ENCODE measurements at places on chromosomes 6 and 20.

GRCh38 chr6:1081551-1082284 is 230.2 kb upstream of the FOXQ1 start:
- no peak for DNase-seq

DNA sequence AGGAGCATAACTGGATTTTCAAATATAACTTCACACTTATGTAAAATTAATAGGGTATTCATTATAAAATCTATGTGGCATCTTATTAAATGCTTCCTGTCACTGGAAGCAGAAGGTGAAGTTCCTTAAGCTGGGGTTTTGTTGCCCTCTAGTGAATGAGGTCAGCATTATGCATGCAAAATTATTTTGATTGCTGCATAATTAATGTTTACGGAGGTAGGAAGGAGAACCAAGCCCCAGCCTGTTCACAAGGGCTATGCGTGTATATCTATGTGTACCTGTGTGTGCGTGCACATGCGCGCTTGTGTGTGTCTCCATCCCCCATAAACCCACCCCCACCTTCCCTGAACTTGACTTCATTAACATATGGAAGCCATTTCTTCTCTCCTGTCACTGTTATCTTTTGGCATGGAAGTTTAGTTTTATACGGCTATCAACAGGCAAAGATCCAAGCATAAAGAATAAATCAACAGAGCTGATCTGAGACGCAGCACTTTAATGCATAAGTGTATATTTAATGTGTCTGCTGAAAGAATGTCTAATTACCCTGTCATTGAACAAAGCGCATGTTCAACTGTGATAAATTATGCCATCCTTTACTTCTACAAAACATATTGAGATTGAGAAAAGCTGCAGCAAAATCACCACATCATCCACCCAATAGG is 90.2 kb upstream of the CDH4 start:
- no peak for DNase-seq

DNA sequence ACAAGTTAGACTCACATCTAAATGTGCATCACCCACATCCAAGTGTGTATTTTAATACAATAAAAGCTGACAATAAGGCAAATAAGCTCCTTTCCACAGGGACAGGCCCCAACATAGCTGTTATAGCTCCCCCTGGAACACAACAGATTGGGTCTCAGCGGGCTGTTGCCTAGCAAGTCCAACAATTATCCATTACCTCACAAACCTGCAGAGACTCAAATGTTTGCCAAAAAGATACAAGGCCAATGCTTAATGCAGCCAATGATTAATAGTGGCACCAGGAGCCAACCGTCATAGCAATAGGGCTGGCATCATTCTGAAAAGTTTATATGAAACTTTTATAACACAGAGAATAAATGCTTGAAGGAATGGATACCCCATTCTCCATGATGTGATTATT is 35.7 kb downstream of the EPB41L2 start:
- DNase-seq = no peak

- DNase-seq = no peak
These were observed 117.1 kb upstream of the PREP start for GRCh38 chr6:105519954-105520353.

- no peak for DNase-seq
These were observed 48.7 kb upstream of the CDH4 start for GRCh38 chr20:61203320-61203719.

- DNase-seq = no peak
These were observed 43.2 kb upstream of the TXNDC5 start for GRCh38 chr6:7953753-7954152.

DNA sequence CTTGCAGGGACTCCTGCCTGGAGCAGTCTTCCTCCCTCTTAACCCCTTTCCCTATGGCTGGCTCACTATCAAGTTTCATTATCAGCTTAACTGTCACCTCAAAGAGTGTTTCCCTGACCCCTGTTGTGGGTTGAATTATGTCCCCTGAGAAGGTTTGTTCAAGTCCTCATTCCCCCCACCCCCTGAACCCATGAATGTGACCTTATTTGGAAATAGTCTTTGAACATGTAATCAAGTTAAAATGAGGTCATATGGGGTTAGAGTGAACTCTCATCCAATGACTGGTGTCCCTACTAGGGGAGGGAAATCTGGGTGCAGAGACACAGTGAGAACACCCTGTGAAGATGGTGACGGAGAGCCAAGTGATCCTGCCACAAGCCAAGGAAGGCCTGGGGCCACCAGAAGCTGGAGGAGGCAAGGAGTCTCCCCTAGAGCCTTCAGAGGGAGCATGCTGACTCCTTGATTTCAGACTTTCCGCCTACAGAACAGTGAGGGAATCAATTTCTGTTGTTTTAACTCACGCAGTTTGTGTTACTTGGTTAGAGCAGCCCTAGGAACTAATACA is 165.2 kb upstream of the TOP1 start:
- DNase-seq = no peak

- no peak for DNase-seq
These were observed 16.1 kb downstream of the GMEB2 start for GRCh38 chr20:63610581-63611435.

- no peak for DNase-seq
These were observed 18.7 kb downstream of the SRXN1 start for GRCh38 chr20:634148-634925.

DNA sequence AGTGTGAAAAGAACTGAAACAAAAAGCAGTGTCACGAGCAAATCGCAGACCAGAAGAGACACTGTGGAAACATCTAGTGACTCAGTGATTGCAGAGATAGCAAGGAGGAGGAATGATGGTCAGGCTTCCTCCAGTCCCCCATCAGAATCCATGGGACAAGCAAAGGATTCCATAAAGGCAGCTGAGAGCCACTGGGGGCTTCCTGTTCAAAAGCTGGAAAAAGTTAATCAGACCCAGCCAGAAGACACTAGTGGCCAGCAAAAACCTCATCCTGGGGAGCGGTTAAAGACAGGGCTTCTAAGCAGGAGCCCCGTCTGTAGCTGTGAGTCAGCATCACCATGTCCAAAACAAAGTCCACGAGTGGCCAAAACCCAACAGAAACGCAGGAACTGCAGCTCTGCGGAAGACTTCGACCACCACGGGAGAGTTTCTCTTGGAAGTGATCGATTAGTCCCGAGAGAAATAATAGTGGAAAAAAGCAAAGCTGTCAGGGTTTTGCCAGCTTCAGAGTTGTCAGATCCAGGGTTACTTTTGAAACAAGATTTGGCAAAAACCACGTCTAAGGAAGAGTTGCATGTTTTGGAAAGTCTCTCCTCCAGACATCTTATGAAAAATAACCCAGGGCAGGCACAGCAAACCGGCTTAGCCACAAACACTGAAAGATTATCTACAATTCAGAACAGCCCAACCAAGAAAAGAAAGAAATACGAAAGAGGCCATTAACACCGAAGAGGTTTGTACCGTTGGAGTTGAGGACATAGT is 51.0 kb downstream of the JAG1 start:
- DNase-seq = no peak

- no peak for DNase-seq
These were observed 196.3 kb downstream of the CDH4 start for GRCh38 chr20:61448386-61448785.

Data from T-helper 22 cell (primary cell).